ENCODE measurements at places on chromosomes 7 and 10.

- DNase-seq, result peak; percentile 95
- peak overlapping the region; percentile 91 for H3K27ac ChIP-seq
- H3K4me1 ChIP-seq, result peaks cover 100% of the 10 kb centered on the region
- H3K36me3 ChIP-seq, result no peaks in the 10 kb centered on the region
- no peak overlapping the region for H3K4me3 ChIP-seq
Measured at GRCh38 chr10:95445223-95445836, 115.8 kb downstream of the SORBS1 start.

DNA sequence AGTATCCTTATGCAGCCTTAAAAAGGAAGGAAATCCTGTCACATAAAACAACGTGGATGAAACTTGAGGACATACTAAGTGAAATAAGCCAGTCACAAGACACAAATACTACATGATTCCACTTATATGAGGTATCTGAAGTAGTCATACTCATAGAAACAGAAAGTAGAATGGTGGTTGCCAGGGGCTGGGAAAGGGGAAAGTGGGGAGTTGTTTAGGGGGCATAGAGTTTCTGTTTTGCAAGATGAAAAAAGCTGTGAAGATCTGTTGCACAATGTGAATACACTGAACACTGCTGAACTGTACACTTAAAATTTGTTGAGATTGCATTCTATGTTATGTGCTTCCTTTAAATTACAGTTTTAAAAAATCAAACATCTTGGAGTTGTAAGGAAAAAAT is 2.9 kb downstream of the NUP205 start:
- no peak overlapping the region for H3K27ac ChIP-seq
- H3K4me1 ChIP-seq, result peaks cover 8% of the 10 kb centered on the region

DNA sequence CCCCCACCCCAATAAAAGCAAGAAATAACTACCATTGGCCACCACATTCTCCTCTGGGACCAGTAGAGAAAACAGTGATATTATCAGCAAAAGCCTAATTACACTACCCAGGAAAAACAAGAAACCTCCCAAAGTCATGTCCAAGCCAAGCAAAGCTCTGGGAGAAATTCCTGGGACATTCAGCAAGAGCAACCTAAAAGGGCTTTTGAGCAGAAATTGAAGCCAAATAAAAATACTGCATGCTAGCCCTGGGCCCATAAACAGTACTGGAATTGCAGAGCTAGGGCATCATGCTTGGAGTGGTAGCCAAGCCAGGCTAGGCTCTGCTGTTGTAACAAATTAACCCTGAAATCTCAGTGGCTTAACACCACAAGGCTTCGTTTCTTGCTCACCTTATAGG is 347.9 kb downstream of the LRMDA start:
- H3K36me3 ChIP-seq, result no peaks in the 10 kb centered on the region
- peaks cover 47% of the 10 kb centered on the region for H3K4me1 ChIP-seq
- no peak overlapping the region for H3K4me3 ChIP-seq
- H3K27ac ChIP-seq, result peak overlapping the region; percentile 46
- DNase-seq, result peak; percentile 73

DNA sequence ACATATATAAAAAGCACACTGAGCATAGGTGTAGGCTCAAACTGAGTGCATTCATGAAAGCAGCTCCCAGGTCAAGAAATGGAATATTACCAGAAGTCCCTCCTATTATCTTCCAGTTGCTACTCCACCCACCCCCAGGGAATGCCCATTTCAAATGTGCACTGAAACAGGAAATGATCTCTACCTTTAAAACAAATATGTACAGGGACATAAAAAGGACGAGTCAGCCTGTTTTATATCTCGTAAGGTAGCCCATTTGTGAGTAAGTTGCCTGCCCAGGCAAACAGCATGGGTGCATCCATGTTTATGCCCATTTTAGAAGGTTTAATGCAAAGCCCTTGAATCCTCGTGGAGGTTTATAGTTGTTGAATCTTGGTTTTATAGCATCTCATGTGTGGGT is 10.4 kb downstream of the FFAR4 start:
- H3K27ac ChIP-seq, result no peak overlapping the region
- peaks cover 7% of the 10 kb centered on the region for H3K27me3 ChIP-seq
- DNase-seq, result no peak
- H3K4me3 ChIP-seq, result no peak overlapping the region
- H3K4me1 ChIP-seq, result no peaks in the 10 kb centered on the region

DNA sequence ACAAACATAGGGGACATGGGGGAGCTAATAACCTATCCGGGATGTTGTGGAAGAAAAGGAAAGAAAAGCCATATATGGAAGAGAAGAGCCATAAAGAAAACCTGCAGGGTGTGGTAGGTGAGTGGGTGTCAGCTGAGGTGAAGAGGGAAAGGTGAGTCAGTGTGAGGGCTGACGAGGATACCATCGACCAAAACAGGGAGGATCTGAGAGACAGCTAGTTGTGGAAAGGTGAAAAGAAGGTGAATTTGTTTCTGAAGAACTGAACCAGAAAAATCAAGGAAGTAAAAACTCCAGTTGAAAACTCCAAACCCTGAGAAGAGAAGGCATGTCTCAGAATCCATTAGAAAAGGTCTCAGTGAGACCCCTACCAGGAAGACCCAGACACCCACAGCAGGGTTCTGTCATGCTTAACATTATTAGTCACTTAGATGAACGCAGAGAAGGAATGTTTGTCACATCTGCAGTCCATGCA is 4.1 kb downstream of the BLNK start:
- peaks cover 8% of the 10 kb centered on the region for H3K4me1 ChIP-seq
- no peak overlapping the region for H3K4me3 ChIP-seq

GRCh38 chr10:15267496-15267895 is 99.0 kb upstream of the NMT2 start:
- no peak overlapping the region for H3K4me3 ChIP-seq
- H3K4me1 ChIP-seq, result no peaks in the 10 kb centered on the region
- no peak overlapping the region for H3K27ac ChIP-seq
- H3K36me3 ChIP-seq, result no peaks in the 10 kb centered on the region
- no peak for DNase-seq

- DNase-seq, result no peak
- H3K36me3 ChIP-seq, result peaks cover 10% of the 10 kb centered on the region
- H3K27ac ChIP-seq, result no peak overlapping the region
- H3K27me3 ChIP-seq, result no peaks in the 10 kb centered on the region
- H3K4me3 ChIP-seq, result no peak overlapping the region
- H3K4me1 ChIP-seq, result peaks cover 5% of the 10 kb centered on the region
Measured at GRCh38 chr10:70557086-70557845, 45.3 kb downstream of the PRF1 start.

GRCh38 chr7:121078701-121079227 is 90.3 kb downstream of the CPED1 start:
- no peak overlapping the region for H3K4me3 ChIP-seq
- H3K4me1 ChIP-seq, result no peaks in the 10 kb centered on the region
- H3K27me3 ChIP-seq, result no peaks in the 10 kb centered on the region
- no peak for DNase-seq

DNA sequence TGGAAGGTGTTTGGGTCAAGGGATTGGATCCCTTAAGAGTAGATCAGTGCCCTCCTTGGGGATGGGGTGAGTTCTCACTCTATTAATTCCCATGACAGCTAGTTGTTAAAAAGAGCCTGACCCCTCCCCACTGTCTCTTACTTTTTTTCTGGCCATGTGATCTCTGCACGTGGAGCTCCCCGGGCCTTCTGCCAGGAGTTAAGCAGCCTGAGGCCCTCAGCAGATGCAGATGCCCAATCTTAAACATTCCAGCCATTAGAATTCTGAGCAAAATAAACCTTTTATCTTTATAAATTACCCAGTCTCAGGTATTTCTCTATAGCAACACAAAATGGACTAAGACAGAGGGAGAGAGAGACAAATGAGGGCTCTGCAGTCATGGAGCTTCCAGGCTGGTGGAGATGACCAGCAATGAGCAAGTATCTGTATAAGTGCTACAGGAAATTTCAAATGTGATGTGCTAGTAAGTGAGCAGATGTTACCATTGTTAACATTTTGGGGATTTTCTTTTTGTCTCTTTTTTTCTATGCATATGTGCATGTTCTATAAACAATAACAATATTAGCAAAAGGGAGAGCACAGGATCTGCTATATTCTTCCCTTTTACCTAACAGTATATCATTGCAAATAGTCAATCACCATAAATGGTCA is 26.7 kb downstream of the PLPP4 start:
- H3K27me3 ChIP-seq, result no peaks in the 10 kb centered on the region
- no peak overlapping the region for H3K4me3 ChIP-seq
- H3K36me3 ChIP-seq, result no peaks in the 10 kb centered on the region
- no peak for DNase-seq

GRCh38 chr10:110306452-110306768 is 1.7 kb upstream of the SMNDC1 start:
- H3K4me1 ChIP-seq, result no peaks in the 10 kb centered on the region
- no peak overlapping the region for H3K4me3 ChIP-seq
- no peak for DNase-seq
- H3K36me3 ChIP-seq, result peaks cover 9% of the 10 kb centered on the region

- H3K27me3 ChIP-seq, result no peaks in the 10 kb centered on the region
- H3K4me1 ChIP-seq, result no peaks in the 10 kb centered on the region
- no peak overlapping the region for H3K4me3 ChIP-seq
- H3K36me3 ChIP-seq, result no peaks in the 10 kb centered on the region
Measured at GRCh38 chr10:119278126-119278709, 70.8 kb downstream of the GRK5 start.

GRCh38 chr7:69599955-69600709 is 1.9 kb downstream of the AUTS2 start:
- H3K4me1 ChIP-seq, result peaks cover 12% of the 10 kb centered on the region
- H3K36me3 ChIP-seq, result no peaks in the 10 kb centered on the region
- no peak overlapping the region for H3K27ac ChIP-seq
- peak overlapping the region; percentile 75 for H3K4me3 ChIP-seq
- DNase-seq, result no peak

DNA sequence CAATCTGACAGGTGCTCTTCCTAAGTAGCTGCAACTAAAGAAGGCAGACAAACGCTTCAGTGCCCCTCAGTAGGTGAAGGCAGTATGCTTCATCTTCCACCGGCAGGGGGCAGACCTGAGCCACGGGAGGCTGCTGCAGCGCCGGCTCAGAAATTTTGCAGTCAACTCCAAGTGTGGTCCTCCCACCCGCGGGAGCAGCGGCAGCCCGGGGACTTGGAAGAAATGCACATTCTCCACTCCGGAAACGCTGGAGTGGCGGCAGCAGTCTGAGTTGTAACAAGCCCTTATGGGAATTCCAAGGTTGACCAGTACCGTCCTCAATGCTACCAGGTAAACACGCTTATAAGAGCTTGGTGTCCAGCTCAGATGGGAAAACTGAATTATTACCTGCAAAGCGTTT is 3.4 kb downstream of the IGFBP3 start:
- peak; percentile 86 for DNase-seq
- H3K4me1 ChIP-seq, result peaks cover 49% of the 10 kb centered on the region
- peak overlapping the region; percentile 67 for H3K4me3 ChIP-seq

GRCh38 chr7:152881893-152882292 is 122.3 kb downstream of the ACTR3B start:
- H3K4me3 ChIP-seq, result no peak overlapping the region
- H3K27ac ChIP-seq, result no peak overlapping the region
- H3K36me3 ChIP-seq, result no peaks in the 10 kb centered on the region
- H3K4me1 ChIP-seq, result no peaks in the 10 kb centered on the region

DNA sequence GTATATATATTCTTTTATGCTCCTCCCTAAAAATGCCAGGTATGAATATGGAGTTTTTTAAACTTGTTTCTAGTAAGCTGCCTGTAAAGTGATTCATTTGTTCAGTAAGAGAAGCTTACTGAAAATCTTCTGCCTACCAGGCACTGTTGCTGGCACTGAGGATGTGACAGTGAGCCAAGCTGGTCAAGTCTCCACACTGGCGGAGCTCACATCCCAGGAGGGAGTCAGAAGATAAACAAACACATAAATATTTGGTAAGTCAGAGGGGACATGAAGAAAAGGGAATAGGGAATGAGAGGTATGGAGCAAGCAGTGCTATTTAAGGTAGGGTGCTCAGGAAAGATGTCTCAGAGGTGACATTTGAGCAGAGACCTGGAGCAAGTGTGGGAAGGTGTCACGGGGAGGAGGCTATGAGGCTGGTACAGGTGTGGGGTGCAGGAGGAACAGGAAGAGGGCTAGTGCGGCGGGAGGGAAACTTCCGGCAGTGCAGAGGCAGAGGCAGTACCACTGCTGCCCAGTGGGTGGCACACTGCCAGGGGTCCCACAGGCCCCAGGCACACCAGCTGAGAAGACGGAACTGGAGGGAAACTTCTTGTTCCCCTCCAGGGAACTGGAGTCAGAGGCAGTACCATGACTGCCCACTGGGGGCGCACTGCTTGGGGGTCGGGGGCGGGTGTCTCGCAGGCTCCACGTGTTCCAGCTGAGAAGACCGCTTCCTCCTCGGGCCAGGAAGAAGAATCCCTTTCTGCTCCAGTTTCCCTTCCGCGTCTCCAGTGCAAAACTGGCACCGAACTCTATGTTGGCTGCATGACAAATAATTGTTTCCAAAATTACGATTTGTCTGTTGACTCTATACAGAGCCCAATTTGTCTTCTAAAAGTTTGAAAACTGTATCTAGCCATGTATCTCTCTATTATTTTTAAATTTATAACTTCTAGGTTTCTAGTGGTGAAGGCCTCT is 161.0 kb downstream of the TEX36 start:
- H3K4me1 ChIP-seq, result no peaks in the 10 kb centered on the region
- peaks cover 5% of the 10 kb centered on the region for H3K27me3 ChIP-seq
- DNase-seq, result no peak
- H3K4me3 ChIP-seq, result no peak overlapping the region
- no peaks in the 10 kb centered on the region for H3K36me3 ChIP-seq

DNA sequence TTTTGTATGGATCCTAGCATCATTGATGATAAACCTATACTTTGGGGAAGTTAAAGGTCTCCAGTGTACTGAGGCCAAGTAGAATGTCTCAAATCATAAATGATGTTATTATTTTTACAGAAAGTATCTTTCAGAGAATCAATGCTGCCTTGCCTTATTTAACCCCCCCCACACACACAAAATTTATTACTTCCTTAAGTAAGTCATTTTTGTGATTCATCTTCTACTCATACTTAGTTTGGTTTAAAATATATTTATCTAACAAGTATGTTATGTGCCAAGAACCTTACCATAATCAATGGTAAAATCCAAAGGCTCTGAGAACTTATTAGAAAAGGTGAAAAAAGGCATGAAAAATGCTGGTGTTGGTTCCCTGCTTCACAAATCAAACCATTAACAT is 18.8 kb upstream of the CLDN12 start:
- H3K27me3 ChIP-seq, result no peaks in the 10 kb centered on the region
- DNase-seq, result no peak
- H3K36me3 ChIP-seq, result peaks cover 57% of the 10 kb centered on the region
- no peak overlapping the region for H3K4me3 ChIP-seq
- no peak overlapping the region for H3K27ac ChIP-seq

GRCh38 chr10:94112321-94112720 is 118.6 kb downstream of the PLCE1 start:
- H3K36me3 ChIP-seq, result no peaks in the 10 kb centered on the region
- H3K4me1 ChIP-seq, result peaks cover 10% of the 10 kb centered on the region
- H3K27ac ChIP-seq, result peak overlapping the region; percentile 77
- no peaks in the 10 kb centered on the region for H3K27me3 ChIP-seq
- DNase-seq, result no peak
- no peak overlapping the region for H3K4me3 ChIP-seq

- no peaks in the 10 kb centered on the region for H3K27me3 ChIP-seq
- no peak overlapping the region for H3K4me3 ChIP-seq
- H3K27ac ChIP-seq, result no peak overlapping the region
- no peaks in the 10 kb centered on the region for H3K36me3 ChIP-seq
Measured at GRCh38 chr7:147245274-147245673, 1128.7 kb downstream of the CNTNAP2 start.

Data from tibial artery (tissue), 4 donors.